ENCODE measurements at places on chromosomes 16 and 17.

DNA sequence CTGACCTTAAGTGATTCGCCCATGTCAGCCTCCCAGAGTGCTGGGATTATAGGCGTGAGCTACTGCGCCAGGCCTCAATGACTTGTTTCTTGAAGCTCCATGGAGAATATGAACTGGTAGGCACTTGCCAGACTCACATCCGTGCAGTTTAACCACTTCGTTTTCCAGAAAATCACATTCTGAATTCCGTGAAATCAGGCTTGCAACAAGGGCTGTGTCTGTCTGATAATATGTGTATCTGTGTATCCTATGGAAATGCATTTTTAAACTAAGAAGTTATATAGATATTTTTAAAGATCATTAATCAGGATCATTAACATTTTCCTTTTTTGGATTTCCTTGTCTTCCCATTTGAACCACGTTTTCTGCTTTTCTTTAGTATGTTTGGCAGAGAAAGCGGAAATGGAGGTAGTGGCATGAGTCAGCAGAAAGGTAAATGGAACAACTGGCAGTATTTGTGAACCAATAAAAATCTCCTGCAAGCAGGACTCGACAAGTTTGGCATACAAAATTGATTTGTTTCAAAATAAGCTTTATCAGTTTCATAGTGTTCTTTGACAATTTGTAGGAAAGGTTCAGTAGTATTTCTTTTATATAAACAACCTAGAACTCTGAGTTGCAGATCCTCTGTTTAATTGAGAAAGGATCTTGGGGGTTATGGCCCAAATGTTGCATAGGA, 33.0 kb downstream of the USP10 start:
- DNase-seq, result no peak

DNA sequence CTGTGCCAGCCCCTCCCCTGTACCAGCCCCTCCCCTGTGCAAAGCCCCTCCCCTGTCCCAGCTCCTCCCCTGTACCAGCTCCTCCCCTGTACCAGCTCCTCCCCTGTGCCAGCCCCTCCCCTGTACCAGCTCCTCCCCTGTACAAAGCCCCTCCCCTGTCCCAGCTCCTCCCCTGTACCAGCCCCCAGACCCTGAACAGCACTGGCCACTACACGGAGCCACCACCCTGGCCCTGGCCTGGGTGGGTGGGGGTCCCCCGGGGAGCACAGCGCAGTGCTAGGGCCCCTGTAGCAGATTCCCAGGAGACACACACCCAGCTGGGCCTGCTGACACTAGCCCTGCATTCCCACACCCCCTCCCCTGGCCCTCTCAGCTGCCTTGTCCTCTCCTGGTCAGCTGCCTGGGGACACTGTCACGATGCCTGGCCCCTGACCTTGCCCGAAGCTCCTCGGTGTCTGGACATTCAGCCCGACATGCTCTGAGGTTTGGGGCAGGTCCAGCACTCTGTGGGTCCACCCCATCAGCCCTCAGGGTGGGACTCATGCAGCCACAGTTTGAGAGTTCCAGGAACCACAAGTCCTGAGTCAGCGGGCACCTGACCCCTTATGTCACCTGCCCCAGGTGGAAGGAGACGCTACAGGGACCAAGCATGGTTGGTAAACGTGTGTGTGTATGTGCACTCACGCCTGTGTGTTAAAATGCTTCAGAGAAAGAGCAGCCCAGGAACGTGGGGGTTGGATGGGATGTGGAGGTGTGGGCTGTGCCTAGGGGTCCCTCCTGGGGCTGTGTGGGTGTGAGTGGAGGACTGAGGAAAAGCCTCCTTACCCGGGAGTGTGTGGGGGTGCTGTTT, 114.2 kb downstream of the METRNL start:
- DNase-seq, result no peak

GRCh38 chr16:1781254-1781653, 1.1 kb downstream of the SPSB3 start:
- DNase-seq, result no peak

DNA sequence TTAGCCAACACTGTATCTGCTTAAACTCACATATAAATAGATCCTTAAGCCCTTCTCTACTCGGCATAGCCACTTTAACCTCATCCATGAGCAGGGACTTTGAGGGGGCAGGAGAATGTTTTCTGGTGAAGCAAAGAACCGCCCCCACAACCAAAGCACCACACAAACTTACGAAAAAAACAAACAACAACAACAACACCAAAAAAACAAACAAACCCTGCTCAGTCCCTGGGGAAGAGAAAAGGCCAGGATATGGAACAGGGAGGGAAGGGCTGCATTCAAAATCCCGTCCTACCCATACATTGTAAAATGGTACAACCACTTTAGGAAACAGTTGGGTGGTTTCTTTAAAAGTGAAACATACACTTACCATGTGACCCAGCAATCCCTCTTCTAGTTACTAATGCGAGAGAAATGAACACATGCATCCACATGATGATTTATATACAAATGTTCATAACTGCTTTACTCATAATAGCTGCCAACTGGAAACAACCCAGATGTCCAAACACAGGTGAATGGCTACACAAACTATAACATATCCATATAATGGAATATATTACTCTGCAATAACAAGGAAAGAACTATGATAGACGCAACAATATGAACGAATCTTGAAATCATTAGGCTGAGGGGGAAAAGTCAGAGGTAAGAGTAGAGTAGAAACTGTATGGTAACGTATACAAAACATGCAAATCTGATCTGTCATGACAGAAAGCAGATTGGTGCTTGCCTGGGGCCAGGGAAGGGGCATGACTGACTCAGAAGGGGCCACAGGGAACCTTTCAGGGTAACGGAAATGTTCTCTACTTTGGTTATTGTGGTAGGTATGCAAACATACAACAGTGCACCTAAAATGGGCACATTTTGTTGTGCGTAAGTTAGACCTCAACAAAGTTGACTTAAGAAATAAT, 37.7 kb upstream of the TOB1 start:
- no peak for DNase-seq

DNA sequence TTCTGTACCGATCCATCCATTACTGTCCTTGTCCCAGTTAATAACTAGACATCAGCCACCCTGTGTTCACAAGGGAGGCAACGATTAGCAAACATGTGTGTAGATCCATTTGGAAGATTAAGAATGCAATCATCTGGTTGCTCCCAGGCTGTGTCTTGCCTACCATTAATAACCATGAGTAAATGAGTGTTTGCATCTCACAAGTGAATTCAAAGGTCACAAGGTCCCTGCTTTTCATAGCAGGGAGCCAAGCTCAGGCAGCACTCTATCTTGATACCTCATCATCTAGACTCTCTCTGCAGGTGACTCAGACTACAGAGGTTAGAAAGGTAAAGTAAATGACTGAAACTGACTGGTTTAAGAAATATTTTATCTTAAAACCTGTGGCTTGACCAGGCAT, 25.3 kb downstream of the VWA3A start:
- no peak for DNase-seq
